Stimulated activated CD8-positive, alpha-beta memory T cell treated with anti-CD3 and anti-CD28 coated beads, Interleukin-12 subunit alpha, Interleukin-12 subunit beta, amount 100 ng/mL, for 1 hour (primary cell): ENCODE measurements at places on chromosomes 5 and 9.

DNA sequence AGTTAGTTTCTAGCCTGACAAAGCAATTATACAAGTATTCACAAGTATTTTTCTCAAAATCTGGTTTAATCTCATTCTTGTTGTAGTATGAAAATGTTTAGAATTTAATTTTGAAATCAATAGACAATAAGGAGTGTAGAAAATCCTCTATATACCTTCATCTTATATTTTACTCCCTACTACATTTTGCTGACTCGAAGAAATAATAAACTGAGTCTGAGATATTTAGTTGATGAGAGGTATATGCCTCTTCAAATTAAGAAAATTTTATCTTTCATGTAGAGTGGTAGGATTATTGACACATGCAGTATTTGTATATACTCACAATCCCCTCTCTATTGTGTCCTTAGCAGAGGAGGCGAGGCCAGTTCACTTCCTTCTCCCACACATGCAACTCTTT, 477.7 kb downstream of the MAN2A1 start:
- DNase-seq, result no peak

- DNase-seq, result no peak
Observed at GRCh38 chr9:137691646-137692351, 73.0 kb downstream of the EHMT1 start.

- DNase-seq, result no peak
Observed at GRCh38 chr9:83432104-83432627, 106.0 kb downstream of the FRMD3 start.

DNA sequence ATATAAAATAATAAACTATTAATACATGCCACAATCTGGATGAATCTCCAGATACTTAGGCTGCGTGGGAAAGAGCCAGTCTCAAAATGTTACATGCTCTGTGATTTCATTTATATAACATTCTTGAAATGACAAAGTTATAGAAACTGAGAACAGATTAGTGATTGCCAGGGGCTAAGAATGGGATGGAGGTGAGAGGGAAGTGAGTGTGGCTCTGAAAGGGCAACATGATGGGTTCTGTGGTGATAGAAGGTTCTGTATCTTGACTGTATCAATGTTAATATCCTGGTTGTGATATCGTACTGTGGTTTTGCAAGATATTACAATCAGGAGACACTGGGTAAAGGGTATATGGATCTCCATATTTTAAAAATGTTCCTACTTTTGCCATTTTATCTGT, 50.7 kb downstream of the SPEF2 start:
- no peak for DNase-seq

DNA sequence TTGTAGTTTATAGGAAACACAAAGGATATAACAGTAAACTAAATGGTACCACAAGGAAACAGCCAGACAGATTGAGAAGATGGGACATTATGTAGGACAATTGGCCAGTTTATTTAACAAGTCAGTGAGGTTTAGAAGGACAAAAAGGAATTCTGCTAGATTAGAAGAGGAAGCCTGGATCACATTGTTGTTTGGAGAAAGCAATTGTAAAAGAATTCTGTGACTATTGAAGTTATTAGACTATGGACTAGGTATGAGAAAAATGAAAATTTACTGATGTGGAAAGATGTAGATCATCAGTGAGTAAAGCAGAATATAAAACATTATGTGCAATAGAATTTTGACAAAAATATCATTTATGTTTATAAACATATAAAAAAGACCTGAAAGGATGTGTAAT, 97.1 kb downstream of the CFAP95 start:
- DNase-seq, result no peak

DNA sequence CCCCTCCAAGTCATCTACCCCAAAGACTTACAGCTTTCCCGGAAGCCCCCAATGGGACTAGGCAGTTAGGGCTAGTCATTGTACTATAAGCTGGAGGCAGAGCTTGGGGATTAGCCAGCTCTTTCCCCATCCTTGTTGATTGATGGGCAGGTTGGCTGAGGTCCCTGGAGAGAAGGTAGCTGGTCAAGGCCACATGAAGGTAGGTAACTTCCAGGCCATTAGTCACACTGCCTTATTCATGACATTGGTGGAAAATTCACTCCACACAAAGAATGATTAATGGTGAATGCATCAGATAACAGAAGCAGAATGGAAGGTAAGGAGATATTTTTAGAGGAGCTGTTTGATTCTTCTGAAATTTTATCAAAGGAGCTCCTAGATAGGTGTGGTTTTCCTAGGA, 49.5 kb upstream of the TGFBR1 start:
- no peak for DNase-seq

GRCh38 chr5:56588131-56588487, 227.2 kb upstream of the MAP3K1 start:
- no peak for DNase-seq

DNA sequence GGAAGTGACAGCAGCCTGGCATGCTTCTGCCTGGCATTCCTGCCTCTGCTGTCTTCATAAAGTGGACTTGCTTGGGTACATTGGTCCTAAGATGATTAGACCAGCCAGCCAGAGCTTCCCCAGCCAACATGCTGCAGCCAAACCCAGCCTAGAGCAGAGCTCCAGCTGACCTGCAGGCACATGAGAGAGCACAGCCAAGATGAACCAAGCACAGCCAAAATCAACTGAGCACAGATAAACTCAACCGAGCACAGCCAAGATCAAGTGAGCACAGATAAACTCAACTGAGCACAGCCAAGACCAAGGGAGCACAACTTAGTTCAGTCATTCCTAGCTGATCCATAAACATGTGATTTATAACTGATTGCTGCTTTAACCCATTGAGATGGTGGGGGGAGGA, 266.5 kb downstream of the MSX2 start:
- no peak for DNase-seq

DNA sequence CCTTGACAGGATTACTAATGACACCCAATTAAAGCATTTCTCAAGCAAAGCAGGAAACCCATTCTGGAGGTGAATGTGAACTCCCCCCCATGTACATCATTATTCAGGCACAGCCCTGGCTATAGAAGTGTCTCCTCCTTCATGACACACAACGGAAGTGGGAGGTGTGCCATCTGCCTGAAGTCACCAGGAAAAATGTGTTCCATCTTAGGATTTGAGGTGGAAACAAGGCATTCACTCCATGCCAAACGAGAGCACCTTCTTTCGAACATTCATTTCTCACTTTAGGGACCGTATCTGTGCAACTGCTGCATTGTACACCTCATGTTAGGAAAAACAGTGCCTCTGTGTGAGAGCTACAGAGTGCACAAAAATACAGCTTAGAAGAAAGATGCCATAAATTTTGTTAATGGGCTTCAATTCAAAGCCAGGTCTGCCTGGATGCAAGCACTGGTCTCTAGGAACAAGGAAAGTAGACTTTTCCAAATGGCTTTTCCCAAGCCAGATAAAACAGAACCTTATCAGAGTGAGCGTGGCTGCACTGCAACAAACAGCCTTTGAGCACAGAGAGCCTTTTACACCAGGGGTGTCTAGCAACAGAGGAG, 19.4 kb downstream of the GOLM1 start:
- no peak for DNase-seq

DNA sequence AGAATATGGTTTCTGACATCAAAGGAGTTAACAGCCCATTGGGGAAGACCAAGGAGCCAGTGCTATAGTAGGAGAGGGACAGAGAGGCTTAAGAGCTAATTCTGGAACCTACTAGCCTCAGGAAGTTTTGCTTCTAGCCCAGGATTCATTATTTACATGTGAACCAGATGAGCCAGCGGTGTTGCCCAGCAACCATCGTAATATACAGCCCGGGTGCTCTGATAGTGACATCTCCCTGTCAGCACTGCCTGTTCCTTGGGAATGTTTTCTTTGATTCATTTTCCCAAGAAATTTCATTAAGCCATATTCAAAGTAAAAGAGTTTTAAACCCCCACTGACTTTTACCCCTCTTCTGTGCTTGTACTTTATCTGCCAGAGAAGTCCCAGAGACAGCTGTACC, 217.4 kb upstream of the ADAMTSL1 start:
- no peak for DNase-seq

GRCh38 chr5:3542158-3542557, 53.5 kb upstream of the IRX1 start:
- DNase-seq, result no peak

- DNase-seq, result no peak
Observed at GRCh38 chr5:96997265-96997859, 61.5 kb downstream of the LNPEP start.

DNA sequence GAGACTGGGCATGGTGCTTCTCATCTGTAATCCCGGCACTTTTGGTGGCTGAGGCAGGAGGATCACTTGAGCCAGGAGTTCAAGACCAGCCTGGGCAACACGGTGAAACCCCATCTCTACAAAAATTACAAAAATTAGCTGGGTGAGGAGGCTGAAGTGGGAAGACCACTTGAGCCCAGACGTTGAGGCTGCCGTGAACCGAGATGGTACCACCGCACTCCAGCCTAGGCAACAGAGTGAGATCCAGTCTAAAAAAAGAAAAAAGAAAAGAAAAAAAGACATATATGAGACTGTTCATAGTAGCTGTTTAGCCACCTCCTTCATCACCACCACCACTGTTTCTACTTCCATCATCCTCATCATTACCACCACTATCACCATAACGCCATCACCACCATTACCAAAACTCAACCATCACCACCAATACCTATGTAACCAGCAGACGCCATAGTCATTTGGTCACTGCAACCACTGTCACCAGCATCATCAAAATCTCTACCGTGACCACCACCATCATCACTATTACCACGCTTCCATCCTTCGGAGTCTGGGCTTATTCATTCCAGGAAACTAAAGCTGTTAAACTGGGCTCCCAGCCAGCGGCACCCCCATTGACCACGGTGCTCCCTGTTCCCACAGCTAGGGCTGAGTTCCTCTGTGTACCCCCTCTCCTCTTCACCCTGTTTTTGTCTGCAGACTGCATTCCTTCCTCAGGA, 8.4 kb upstream of the KIF12 start:
- no peak for DNase-seq

- no peak for DNase-seq
Observed at GRCh38 chr5:142017832-142018427, 5.1 kb upstream of the GNPDA1 start.

DNA sequence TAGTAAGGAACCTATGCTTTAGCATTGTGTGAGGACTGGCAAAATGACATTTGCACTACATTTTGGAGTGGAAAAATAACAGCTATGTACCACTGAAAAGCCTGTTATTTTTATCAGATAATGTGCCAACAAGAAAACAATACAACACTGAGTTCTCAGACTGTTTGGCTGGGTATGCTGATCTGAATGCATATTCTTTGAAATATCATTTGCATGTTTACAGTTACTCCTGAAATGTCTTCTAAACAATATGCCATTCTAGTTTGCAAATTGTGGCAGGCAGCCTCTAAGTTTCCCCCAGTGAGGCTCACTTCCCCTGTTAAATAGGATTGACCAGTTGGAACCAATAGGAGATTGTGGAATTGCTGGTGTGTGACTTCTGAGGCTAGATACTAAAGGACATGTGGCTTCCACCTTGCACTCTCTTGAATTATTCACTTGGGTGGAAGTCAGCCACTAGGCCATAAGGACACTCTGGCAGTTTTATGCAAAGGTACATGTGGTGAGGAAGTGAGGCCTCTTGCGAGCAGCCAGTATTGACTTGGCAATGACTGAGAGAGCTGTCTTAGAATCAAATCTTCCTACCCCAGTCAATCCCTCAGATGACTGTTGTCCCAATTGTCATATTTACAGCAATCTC, 250.4 kb upstream of the PCSK5 start:
- DNase-seq, result no peak

DNA sequence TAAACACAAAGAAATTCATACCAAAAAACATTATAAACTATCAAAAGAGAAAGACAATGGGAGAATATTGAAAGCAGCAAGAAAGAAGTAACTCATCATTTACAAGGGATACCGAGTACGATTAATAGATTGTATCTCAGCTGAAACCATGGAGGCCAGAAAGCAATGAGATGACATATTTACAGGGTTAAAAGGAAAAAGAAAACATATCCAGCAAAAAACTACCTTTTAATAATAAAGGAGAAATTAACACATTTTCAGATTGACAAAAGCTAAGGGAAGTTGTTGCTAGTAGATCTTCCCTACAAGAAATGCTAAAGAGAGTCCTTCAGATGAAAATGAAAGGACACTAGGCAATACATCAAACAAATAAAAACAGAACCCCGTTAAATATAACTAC, 364.8 kb upstream of the TNC start:
- no peak for DNase-seq

DNA sequence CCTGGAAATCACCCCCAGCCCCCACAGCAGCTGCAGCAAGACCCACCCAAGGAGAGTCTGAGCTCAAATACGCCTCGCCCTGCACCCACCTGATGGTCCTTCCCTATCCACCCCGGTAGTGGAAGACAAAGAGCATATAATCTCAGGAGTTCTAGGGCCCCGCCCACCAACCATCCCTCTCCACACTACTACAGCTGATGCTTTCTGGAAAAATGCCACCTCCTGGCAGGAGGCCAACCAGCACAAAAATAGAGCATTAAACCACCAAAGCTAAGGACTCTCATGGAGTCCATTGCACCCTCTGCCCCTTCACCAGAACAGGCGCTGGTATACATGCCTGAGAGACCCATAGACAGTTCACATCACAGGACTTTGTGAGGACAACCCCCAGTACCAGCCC, 22.5 kb upstream of the NIPSNAP3A start:
- DNase-seq, result no peak

DNA sequence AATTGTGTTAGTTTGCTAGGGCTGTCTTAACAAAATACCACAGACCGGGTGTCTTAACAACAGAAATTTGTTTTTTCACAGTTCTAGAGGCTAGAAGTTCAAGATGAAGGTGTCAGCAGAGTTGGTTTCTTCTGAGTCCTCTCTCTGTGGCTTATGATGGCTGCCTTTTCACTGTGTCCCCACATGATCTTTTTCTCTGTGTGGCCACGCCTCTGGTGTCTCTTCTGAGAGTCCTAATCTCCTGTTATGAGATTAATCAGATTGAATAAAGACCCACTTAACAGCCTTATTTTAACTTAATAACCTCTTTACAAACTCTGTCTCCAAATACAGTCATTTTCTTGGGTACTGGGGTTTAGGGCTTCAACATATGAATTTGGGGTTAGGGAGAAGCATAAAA, 561.1 kb downstream of the NR2F1-AS1 start:
- DNase-seq, result no peak

DNA sequence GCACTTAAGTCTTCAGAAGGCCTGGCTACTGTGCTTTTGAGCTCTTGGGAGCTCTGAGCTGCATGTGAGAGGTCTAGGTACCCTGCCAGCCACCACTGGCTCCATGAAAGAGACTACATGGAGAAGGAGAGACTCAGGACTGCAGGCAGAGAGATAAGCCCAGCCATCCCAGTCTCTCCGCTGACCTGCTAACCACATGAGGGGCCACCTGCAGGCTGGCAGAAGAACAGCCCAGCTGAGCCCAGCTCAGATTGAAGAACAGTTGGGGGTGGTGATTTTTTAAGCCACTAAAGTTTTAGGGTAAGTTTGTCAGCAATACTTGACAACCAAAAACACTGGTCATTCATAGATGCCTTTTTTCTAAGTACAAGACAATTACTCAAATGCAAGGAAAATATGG, 205.0 kb upstream of the PRDM9 start:
- DNase-seq, result no peak

DNA sequence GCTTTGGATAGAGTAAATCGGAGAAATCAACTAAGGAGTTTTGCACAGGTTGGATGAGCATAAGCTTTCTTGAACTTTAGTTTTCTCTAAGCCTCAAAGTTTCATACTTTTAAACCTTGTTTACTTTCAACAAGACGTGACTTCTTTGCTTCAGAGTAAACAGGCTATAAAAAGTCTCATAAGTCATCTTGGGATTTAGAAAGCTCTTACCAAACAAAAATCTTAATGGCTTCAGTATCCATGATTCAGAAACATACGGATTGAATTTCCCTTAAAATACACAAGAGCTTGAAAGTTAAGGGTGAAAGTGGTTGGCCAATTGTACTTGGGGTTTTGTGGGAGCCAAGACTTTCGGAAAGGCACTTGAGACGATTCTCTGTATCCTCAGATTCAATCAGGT, 270.9 kb upstream of the ANKH start:
- DNase-seq, result no peak
